ENCODE measurements at places on chromosomes 1 and 21.

DNA sequence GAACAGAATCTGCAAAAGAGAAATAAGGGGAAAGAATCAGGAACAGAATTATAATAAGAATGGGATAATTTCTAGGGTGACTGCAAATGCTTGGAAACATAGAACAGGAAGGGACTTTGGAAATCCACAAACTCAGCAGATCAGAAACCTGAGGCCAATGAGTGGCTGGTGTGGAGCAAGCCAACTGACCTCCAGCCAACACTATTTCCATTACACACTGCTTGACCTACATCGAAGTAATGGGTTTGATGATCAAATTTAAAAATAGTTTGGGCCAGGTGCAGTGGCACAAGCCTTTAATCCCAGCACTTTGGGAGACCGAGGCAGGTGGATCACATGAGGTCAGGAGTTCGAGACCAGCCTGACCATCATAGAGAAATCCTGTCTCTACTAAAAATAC is 284.9 kb downstream of the GRIK1 start:
- DNase-seq, result no peak

DNA sequence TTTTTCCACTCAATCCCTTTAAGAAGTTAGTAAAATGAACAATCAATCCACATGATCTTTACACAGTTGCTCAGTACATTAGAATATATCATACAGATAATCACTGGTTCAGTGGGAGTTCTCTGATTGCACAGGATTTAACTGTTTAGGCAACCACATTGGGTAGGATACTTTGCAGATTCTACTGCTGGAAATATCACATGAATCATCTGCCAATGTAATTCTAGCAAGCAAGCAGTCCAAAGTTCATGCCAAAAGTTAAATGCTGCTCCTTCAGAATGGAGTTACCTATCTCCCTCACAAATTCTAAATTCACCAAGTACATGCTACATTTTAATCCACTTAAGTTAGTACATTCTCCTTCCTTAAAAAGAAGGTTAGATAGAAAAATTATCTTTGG is 52.4 kb downstream of the NEGR1 start:
- no peak for DNase-seq

DNA sequence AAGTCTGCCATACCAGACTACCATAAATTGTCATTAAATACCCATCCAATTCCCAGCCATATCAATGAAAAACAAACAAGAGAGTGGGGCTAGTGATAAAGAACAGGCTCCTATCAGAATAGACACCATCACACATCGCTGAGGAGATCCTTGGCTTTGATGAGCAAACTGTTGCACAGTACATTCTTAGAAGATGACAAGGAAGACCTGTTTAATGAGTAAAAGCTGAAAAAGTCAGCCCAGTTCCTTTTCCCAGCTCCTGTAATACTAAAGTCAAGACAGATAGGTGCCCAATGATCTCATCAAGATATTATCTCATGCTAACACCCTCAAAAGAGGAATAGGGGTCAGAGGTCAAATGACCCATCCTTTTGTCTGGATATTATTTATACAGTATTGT is 164.5 kb upstream of the COA6 start:
- no peak for DNase-seq

DNA sequence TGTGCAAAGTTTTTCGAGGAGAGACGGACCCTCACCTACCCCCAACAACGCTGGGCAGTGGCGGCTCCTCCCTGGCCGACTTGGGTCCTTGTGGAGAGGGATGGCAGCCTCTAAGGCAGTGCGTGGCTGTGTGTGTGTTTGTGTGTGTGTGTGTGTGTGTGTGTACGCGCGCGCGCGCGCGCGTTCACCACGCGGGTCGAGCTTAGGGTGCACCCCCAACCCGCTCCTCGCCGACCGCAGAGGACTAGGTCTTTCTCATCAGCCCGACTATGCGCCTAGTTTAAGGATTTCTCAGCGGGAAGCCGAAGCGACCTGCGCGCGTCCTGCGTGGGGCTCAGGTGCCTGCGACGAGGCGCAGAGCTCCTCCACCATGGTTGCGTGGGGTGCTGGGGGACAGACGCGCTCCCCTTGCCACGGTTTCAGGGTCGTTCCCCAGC is 940 bp downstream of the SOX13 start:
- no peak for DNase-seq

GRCh38 chr1:41888756-41889155 is 30.0 kb downstream of the HIVEP3 start:
- DNase-seq, result no peak

DNA sequence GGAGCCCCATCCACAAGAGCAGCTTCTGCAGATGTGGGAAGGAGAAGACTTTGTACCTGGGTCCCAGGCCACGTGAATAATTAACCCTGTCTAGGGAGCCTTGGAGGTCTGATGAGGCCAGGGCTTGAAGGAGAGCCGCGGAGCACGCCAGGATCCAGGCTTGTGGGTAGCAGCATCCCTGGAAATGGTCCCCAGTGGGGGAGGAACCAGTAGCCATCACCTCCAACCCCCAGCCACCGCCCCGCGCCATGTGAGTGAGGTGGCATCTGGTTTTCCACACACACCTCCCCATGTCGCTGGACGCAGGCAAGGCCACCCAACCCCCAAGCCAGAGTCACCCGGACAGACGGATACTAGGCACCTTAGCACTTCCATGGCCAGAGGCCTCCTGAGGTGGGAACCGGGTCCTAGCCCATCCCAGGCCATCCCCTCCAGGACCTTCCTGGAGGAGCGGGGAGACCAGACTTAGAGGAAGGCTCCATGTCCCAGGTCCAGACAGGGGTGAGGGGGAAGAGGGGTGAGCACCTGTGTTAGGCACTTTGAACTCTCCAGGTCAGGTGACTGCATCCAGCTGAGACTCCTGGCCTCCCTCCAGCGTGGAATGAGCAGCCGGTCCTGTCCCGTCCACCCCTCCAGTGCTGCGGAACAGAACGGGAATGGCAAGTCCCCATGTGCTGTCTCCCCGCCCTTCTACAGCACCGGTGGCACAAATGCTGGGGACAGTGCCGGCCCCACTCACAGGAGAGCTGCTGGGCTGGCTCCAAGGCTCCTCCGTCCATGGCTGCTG is 53.2 kb downstream of the RIPK4 start:
- DNase-seq, result no peak

DNA sequence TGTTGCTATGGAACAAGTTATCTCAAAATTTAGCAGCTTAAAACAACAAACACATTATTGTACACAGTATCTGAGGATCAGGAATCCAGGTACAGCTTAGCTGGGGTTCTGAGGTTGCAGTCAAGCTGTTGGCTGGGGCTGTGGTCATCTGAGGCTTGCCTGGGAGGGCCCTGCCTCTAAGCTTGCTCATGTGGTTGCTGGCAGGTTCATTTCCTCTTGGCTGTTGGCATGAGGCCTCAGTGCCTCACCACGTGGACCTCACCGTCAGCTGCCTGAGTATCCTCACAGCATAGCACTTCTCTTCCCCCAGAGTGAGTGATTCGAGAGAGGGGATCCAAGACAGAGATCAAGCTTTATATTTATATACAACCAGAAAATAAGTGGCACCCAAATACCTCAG is 18.6 kb downstream of the NTPCR start:
- DNase-seq, result no peak

GRCh38 chr1:72357411-72357810 is 75.1 kb upstream of the NEGR1 start:
- DNase-seq, result no peak

GRCh38 chr21:38570596-38570995 is 72.3 kb upstream of the ERG start:
- no peak for DNase-seq

DNA sequence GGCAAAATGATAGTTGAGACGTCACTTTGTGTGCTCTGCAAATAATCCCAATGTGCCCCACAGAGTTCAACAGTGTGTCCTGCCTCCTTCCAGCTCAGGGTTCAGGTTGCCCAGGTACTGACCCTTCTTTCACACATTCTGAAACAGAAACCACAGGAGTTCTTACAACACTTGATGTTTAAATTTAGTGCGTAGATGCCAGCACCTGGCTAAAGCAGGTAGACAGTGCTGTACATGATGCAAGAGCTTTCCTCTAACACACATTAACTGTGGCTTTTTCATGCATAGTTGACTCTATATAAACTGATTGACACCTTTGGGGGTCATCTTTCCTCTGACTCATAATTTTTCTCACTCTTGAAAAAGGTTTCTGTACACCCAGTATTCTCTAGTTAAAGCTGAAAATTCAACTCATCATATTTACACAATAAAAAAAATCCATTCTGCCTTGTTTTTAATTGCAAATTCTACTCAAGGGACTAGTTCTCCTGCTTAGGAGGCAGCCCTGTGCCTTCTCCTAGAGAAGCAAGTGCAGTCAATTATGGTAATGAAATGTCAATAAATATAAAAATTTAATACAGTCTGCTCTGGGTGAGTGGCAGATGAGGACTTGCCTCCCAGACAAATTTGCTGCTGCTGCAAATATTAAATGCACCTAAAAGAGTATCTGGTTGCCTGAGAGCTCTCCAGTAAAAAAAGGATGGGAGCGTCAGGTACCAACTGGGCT is 91.4 kb downstream of the NR5A2 start:
- no peak for DNase-seq

DNA sequence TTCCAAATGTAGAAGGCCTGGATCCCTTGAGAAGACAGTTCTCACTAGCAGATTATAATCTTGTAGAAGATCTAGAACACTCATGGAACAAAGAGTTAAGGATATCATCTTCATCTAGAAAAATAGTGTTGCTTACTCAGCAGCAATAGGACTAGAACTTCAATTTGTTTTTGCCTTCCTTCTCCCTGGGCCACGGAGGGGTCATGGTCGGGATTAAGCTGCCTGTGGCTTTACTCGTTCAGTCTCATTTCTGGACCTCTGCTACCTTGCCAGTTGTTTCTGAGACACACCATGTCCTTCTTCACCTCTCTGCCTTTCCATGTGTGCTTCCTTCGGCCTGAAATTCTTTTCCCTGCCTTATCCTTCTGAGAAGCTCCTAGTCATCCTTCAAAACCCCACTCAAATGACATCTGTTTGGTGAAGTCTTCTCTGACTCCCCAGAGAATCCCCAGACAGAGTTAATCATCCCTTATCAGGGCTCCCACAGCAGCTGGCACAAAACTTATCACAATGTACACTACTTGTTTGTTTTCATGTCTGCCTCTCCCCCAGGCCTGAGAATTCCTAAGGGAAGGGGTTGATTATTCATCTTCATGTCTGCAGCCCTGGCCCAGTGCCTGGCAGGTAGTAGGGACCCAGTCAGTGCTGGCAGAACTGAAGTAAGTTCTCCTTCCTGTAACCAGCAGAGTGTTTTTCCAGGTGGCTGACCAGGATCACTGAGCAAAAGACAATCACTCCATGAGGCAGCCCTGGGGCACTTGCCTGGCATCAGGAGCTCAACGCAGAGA is 15.5 kb upstream of the SNX27 start:
- DNase-seq, result no peak

- DNase-seq, result no peak
Observed at GRCh38 chr1:3069491-3070308, 697 bp downstream of the PRDM16 start.

DNA sequence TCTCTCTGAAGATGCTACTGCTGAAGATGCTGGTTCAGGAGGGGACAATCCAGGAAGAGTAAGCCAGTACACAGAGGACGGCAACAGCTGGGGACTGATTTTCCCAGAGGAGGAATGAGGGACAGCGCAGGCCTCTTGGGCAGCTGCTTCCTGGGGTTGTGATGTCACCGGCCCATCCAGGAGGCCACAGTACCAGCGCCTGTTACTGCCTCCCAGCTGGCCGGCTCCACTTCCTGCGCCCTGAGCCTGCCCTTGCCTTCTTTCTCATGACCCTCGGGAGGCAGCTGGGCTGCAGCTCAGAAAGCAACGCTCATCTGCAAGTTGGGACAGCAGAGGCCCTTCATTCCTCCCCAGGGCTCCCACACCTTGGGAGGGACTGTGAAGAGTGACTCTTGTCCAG is 21.9 kb upstream of the ID3 start:
- no peak for DNase-seq

DNA sequence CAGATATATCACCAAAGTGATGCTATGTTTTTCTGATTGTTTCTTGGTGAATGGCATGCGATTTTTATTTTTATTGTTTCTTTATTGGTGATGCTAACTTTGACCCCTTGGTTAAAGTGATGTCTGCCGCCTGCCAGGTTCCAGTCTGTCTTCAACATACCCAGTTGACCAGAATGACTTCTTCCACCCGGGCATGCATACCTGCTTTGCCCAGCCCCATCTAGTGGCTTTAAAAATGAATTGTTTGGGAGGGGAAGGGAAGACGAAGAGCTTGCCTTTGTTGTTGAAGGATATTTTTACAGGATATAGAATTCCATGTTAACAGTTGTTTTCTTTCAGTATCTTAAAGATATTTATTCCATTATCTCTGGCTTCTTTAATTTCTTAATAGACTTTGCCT is 65.1 kb downstream of the ATG4C start:
- DNase-seq, result no peak

DNA sequence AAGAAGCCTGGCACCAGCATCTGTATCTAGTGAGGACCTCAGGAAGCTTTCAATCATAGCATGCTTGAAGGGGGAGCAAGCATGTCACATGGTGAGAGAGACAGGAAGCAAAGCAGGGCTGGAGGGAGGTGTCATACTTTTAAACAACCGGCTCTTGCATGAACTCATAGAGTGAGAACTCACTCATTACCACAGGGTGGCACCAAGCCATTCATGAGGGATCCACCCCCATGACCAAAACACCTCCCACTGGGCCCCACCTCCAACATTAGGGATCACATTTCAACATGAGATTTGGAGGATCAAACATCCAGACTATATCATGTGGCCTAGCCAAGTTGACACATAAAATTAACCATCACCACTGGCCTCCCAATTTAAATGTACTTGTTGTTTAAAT is 125.1 kb upstream of the KCND3 start:
- DNase-seq, result no peak

GRCh38 chr1:239976130-239976968 is 115.3 kb upstream of the FMN2 start:
- DNase-seq, result no peak

- DNase-seq, result no peak
Observed at GRCh38 chr1:39689635-39690034, 1.6 kb downstream of the HPCAL4 start.

DNA sequence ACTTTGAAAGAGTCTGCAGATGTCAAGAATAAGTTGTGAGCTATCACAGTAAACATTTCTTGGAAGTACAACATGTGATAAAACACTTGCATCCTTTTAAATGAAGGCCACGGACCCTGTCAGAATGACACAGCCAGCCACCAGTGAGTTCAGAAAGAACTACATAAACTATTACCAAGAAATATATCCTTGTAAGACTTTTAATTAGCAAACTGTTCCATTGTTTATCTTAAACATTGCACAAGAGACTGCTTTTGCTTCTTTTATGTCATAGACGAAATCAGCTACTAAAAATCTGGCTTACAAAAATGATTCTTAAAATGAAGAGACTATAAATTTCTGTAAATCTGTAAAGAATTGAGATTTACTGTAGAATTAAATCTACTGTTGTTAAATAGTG is 17.9 kb downstream of the LRRC7 start:
- no peak for DNase-seq

DNA sequence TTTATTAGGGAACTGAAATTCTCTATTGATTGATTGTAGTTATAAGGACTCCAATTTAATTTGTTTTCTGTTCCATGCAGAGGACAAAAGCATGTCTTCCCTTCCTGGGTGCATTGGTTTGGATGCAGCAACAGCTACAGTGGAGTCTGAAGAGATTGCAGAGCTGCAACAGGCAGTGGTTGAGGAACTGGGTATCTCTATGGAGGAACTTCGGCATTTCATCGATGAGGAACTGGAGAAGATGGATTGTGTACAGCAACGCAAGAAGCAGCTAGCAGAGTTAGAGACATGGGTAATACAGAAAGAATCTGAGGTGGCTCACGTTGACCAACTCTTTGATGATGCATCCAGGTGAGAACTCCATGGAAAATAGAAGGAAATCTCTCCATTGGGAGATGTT is 1.5 kb downstream of the SETDB1 start:
- no peak for DNase-seq

- no peak for DNase-seq
Observed at GRCh38 chr21:27219068-27219467, 252.2 kb upstream of the ADAMTS5 start.

Data from activated naive CD8-positive, alpha-beta T cell treated with anti-CD3 and anti-CD28 coated beads, Interleukin-2, amount 50 U/mL, for 16 hours (primary cell).